ENCODE measurements at places on chromosomes 16 and 17.

DNA sequence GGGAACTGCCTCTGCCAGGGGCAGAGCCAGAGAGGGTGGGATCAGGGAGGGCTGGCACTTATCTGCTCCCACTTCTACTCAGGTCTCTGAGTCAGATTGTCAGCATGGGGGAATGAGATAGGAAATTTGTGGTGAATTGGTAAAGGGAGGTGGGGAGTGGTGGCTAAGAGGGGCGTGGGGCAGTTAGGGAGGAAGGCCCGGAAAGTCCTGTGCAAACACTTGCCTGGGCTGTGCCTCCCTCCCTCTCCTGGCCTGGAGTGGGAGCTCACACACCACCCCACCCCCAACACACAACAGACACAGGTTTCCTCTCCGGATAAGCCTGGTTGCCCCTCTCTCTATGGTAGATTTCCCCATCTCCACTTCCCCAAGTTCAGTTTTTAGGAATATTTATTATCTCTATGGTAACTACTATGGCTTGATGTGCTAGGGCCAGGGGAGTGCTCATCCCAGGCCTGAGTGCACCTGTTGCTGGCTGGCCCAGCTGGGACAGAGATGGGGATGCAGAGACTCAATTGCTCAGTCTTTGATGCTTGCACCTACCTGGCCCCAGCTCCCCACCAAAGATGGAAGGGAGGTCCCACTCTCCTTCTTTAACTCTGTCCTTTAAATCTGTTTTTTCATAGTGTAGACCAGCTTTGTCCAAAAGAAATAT, 2.7 kb downstream of the SPNS2 start:
- no peak for DNase-seq

DNA sequence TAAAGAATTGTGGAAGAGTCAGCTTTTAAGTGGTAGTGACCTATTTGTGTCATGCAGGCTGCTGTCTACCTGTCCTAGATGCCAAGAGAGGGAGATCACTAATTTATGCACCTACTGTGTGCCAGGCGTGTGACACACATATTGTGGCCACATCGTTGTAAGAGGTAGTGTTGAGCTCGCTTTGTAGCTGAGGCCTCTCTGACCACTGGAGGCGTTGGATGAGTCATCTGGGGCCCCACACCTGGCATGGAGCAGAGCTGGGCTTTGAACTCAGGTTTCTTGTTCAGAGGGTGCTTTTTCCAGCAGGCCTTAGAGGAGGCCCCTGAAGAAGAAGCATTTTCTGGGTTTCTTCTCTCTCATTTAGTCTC, 52.3 kb upstream of the LGALS9 start:
- no peak for DNase-seq

GRCh38 chr17:78853926-78854394, 13.3 kb upstream of the USP36 start:
- no peak for DNase-seq

- DNase-seq, result no peak
These were observed 133.3 kb downstream of the ABCC12 start for GRCh38 chr16:48022496-48022895.

- DNase-seq, result no peak
These were observed 120.8 kb upstream of the SEC14L1 start for GRCh38 chr17:77019893-77020379.

GRCh38 chr16:48062681-48063080, 93.1 kb downstream of the ABCC12 start:
- no peak for DNase-seq

GRCh38 chr17:49748223-49748622, 15.7 kb downstream of the FAM117A start:
- no peak for DNase-seq

DNA sequence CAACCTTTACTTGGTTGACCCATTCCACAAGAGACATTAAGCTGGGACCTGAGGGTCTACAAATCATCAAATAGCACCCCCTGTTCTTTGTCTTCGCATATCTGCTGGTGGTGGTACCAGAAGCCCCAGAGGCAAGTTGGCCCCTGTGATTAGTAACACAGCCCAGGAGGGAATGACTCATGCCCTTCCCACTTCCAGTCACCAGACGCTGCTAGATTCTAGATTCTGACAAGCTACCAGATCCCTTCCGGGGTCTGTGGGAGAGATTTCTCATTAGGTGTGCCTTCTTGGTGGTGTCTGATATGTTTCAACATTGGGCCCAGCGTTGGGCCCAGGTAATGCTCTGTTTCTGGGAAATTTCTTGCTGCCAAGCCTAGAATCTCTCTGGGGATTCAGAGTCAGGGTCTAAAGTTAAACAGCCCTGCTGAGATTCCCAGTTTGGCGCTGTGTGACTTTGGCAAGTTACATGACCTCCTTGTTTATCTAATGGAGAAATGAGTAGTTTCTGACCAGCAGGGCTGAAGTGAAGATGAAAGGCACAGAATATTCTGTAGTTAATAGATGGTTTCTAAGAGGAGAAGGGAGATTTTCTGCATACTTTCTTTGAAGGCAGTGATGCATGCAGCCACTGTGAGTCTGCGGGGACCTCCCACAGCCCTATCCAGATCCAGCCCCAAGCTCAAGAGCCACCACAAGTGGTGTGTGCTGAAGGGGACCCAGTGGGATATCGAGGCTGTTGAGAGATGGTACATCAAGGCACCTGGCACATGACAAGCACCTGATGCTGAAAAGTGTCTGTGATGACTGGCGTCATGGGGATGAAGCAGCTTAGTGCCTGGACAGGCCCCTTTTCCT, 3.9 kb downstream of the TRPV2 start:
- DNase-seq, result no peak

DNA sequence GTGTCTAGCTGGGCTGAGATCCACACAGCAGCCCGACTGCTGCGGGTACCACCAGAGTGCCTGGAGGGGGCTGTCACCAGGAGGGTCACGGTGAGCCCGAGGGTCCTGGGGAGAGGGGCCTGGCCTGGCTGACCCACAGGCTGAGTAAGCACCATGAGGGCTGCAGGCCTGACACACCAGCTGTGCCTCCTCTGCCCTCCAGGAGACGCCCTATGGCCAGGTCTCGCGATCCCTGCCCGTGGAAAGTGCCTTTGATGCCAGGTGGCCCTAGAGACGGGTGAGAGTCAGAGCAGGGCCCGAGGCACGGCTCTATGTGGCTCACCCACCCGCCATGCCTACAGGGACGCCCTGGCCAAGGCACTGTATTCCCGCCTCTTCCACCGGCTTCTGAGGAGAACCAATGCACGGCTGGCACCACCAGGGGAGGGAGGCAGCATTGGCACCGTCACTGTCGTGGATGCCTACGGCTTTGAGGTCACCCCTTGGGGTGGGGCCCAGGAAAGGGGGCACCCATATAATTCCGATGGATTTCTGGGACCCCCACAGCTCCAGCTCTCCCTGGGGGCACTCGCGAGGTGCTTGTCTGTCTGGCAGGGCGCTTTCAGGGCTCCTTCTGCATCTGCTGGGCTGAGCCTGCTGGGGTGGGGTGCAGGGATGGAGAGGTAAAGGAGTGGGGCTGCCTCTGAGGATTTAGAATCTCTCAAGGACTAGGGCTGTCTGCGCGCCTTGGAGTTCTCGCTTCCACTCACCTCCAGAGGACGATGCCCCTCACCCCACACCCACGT, 7.1 kb downstream of the MYO15B start:
- DNase-seq, result no peak

DNA sequence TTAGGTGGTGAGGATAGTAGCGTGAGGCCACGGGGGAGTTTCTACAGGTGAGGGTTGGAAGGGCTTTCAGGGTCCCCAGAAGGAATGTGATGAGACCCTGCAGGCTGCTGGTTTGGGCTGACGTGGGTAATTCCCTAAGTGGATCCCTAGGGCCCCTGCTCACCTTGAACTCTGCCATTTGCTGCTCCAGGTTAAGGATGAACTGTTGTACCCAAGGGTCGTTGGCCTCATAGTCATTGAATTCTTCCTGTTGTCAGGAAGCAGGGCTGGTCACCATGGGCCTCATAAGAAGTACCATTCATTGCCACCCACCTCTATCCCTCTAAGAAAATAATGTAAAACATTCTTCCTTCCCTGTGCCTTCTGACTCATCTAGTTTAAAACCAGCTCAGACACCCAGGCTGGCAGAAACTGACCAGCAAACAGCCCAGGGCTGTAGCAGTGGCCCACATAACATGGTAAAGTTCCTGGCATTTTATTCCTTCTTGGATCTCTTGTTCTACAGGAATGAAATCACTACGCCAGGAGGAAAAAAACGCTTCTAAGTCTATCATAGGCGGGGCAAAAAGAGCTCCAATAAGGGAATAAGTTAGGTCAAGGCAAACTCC, 27.6 kb downstream of the FCSK start:
- DNase-seq, result no peak

- DNase-seq, result no peak
These were observed 7.6 kb upstream of the HNF1B start for GRCh38 chr17:37752482-37752881.

DNA sequence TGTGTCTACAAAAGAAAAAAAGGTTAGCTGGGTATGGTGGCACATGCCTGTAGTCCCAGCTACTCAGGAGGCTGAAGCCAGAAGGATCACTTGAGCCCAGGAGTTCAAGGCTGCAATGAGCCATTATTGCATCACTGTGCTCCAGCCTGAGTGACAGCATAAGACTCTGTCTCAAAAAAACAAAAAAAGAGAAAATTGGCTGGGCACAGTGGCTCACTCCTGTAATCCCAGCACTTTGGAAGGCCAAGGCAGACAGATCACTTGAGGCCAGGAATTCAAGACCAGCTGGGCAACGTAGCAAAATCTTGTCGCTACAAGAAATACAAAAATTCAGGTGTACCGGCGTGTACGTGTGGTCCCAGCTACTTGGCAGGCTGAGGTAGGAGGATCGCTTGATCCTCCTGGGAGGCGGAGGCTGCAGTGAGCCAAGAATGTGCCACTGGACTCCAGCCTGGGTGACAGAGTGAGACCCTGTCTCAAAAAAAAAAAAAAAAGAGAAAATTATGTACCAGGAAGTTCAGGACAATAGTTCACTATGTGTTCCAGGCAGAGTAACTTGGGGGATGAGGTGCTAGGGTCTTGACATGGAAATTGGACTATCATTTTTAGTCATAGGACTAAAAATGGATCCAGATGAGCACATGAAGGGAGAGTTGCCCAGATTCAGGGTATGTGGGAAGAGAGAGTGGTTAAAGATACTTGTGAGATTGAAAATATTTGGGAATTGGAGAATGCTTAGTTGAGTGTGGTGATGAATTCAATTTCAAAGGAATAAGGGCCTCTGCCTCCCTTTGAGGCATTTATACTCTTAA, 11.0 kb downstream of the ALDH3A2 start:
- DNase-seq, result no peak

GRCh38 chr17:57468932-57469775, 212.8 kb downstream of the MSI2 start:
- no peak for DNase-seq

GRCh38 chr17:75152922-75153779, 1.2 kb downstream of the JPT1 start:
- peak; percentile 18 for DNase-seq

DNA sequence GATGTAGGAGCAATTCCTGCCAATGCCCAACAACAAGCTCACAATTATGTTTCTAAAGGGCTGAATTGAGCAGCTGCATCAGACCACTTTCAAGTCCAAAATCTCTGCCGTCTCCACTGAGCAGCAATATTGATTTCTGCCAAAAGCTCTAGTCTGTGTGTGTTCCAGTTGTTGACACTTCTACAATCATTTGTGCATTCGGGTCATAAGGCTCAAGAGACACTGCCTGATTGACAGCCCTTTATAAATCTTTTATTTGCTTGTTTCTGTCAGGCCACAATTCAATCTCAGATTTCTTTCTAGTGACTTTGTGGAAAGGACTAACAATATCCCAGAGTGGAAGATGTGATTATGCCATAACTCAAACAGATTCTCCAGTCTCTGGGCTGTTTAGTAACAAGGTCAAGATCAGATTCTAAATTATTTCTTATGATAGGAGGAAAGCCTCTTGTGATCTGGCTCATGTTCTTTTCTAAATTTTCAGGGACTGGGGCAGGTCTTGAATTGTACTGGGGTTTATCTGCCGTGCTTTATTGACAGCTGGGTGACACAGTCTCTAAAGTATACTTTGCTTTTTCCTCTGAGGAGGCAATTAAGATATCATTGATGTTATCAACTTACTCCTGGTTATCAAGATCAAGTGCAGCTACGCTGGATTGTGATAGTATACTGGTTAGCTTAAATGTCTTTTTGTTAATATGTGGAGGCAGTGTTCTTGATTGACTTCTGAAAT, 377.1 kb downstream of the CNTNAP4 start:
- DNase-seq, result no peak

- DNase-seq, result no peak
These were observed 9.3 kb downstream of the HEXIM2 start for GRCh38 chr17:45170931-45171337.

GRCh38 chr16:51376080-51376479, 225.0 kb upstream of the SALL1 start:
- no peak for DNase-seq

Measured in NCI-H524 treated with DMSO at 0.1 percent for 48 hours (cell line).